ENCODE measurements at places on chromosomes 12 and 14.

GRCh38 chr12:89163918-89164317 lies 188.4 kb downstream of the DUSP6 start:
- DNase-seq, result no peak

DNA sequence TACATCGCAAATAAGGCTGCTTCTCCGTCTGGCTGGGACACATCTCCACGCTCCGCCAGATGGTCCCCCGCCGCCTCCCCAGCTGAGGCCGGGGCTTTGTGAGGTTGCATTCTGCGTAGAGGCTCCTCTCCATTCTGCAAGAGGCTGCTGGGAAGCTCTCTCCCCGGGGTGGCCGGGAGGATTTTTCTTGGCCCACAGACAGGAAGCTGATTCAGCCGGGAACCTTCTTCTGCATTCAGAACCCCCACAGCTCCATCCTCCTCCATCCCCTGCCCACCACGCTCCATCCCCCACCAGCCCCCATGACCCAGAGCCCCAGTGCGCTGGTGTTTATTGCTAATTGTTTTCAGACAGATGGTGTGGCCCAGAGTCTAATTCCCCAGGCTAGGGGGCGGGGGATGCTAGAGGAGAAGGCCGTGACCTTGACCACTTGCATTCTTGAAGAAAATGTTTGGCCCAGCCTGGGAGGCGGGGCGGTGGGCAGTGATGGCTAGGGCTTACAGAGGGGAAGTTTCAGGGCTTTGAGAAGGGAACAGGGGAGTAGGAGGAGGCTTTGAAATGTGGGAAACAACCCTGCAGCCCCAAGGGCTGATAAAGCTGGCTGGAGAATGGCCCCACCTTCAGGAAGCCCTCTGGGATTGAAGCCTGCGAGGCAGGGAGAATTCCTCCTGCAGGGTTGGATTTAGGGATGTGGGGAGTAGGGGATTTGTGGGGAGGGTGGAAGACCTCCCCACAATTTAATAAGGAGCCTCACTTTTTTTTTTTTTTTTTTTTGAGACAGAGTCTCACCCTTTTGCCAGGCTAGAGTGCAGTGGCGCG lies 88.5 kb upstream of the NCOR2 start:
- no peak for DNase-seq

- DNase-seq, result no peak
These were observed 135.1 kb downstream of the MON2 start for GRCh38 chr12:62601765-62602164.

- no peak for DNase-seq
These were observed 34.9 kb downstream of the AEBP2 start for GRCh38 chr12:19474147-19474546.

GRCh38 chr14:28589792-28590191 lies 176.8 kb upstream of the FOXG1 start:
- DNase-seq, result no peak

DNA sequence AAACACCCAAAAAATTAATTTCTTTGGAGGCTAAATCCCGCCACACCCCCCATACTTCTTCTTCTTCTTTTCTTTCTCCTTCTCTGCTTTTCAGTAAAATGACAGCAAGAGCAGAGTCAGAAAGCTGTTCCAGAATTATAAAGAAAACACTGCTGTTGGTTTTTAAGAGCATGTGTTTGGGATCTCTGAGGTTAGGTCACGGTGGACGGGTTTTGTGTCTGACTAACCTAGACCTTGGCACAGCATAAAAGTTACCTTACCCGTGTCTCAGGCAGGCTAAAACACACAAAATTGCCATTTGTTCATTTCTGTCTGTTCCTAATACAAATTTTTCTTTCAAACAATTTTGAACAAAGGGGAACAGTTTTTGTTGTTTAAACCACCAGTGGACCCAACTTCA lies 540.8 kb downstream of the NRXN3 start:
- DNase-seq, result no peak

DNA sequence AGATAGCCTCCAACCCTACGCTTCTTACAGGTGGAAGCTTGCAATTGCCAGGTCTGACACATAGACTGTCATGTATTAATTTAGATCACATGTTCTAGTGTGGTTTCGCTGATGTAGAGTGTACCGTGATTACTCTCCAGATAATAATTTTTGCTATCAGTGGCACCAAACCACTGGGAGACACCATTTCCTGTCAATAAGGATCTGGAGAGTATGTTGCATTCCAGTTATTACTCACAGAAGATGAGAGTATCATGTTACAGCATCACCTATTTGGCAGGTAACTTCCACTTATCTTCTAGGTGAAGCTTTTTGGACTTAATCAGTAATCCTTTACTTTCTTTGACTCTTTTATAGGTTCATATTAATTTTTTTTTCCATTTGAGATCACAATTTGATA lies 147.2 kb downstream of the HELB start:
- DNase-seq, result no peak

DNA sequence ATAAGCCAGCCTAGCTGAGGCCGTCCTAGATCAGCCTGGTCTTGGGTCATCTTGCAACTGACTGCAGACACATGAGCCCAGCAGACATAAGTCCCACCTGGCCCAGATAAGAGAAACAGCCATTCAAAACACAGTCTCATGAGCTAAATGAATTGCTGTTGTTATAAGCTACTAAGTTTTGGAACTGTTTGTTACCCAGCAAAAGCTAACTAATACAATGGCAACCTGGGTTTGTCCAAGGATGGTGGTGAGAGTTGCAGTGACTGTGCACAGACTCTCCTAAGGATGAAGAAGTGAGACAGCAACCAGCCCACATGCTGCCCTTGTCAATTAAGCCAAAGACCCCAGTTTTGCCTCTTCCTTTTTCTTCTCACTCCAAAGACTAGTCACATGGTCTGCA lies 22.2 kb upstream of the NUAK1 start:
- DNase-seq, result no peak

DNA sequence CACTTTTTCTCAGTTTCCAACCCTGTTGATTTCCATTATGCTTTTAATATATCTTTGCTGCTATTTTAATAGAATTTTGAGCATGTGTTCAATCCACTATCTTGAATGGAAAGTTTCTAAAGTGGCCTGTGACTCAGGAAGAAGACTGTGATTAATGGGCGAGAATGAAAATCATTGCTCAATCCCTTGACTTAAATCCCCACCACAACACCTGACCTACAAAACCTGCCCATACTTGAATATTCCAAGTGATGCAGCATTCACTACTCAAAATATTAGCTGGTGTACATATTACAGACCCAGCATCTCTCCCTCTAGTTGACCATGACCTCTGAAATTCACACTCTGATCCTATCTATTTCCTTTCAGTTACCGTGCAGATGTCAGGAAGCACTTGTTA lies 1.3 kb upstream of the OAS3 start:
- no peak for DNase-seq

DNA sequence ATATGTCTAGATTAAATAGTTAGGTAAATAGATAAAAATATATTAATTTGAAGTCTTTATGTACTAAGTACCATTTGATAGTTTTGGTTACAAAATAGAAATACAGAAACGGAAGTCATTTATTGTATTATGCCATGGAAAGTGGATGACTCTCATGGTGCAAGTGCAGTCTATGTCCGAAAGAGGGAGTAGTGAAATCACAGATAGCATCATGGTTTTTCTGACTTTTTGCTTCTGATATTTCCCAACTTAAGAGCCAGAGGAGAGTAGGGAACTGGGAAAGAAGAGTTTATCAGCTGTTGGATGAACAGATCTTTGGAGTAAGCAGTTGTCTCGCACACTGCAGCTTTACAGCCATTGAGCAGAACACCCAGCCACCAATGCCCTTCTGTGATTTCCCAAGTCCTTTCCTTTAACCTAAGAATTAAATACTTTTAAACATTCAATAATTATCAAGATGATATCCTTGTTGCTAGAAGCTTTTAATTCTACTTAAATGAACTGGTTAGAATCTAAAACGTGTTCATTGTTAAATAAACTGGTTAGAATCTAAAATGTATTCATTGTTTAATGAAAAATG lies 18.4 kb upstream of the SRGAP1 start:
- DNase-seq, result no peak

DNA sequence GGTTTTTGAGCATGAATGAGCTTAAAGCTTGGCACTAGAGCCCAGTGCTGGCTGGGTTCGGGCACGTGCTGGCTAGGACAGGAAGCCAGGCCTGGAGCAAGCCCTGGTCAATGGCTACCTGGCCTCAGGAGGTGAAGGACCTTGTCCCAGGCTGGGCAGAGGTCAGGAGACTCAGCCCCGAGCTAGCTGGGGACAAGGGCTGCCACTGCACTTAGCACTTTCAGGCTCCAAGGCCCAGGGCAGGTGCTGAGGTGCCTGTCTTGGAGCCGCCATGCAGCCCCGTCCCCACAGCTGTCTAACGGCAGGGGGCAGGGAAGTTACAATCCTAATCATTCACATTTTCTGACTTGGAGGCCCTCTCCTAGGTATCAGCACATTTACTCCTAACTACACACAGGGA lies 4.3 kb upstream of the AQP6 start:
- DNase-seq, result no peak

DNA sequence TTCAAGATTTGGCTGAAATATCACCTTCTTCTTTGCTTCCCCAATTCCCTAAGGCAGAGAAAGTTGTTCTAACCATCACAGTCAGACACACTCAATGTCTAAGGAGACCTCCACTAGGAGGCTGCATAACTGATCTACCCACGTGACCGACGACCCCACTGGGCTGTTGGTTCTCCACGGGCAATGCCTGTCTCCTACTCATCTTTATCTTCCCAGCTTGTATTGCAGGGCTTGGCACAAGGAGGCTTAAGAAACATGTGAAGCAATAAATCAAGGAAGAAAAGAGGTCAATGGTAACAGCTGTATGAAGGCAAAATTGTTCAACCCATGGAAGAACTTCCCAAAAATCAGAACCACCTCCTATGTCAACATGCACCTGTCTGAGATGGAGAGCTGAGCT lies 27.1 kb downstream of the NT5DC3 start:
- no peak for DNase-seq

DNA sequence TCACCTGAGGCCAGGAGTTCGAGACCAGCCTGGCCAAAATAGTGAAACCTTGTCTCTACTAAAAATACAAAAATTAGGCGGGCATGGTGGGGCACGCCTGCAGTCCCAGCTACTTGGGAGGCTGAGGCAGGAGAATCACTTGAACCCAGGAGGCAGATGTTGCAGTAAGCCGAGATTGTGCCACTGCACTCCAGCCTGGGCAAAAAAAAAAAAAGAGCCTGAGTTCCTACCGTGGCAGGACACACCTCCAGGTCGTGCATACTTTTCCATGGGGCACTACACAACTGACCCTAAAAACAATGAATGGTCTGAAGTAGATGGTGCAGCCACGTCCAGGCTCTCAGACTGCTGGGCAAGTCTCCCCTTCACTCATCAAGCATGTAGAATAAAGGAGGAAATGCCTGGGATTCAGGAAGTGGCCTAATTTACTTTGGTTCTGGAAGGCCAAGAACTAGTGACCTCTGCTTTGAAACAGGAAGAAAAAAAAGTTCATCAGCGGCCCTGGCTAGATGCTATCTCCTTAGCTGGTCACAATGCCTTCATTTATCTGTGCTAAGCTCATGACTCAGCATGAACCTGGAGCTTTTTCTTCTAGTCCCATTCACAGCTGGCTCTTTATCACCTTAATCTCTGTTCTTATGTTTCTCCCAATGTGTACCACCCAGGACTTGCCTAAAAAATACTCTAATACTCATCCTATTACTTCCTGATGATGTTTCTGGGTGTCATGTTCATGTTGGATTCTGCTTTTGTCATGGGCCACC lies 55.8 kb upstream of the OR6J1 start:
- no peak for DNase-seq

- no peak for DNase-seq
These were observed 76.5 kb upstream of the GRIN2B start for GRCh38 chr12:14057895-14058294.

DNA sequence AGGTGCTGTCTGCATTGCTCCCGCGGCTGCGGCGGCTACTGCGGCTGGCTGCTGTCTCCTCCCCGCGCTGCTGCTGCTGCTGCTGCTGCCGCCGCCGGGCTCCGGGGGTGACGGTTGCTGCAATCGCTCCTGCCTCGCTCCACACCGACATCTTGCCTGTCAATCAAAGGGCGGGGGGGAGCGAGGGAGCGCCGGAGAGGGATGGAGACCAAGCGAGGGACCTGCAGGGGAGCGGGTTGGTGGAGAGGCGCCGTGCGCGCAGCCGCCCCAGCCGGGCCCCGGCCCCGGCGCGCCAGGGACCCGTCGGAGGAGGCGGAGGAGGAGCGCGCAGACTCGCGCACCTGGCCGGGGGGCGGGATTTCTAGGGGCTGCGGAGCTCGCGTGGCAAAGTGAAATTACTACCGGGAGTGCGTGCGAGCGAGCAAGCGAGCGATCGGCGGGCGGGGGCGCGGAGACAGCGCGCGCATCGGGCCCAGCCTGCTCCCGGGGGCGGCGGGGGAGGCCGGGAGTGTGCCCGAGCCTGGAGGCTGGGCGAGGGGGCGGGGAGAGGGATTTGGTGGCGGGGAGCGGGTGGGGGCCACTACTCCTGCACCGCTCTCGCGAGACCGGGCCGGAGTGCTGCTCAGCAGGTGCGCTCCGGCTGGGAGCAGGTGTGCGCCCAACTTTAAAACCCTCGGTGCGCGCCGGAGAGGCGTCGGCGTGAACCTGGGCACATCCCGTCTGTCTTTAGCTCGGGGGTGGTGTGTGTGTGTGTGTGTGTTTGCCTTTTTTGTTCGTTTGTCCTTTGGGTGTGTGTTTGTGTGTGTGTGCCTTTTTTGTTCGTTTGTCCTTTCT lies at the start of gene KSR2:
TSS of gene KSR2 (minus strand) at position 165 of the 834 bp plus-strand sequence. CDS start 735 bp downstream, outside the sequence.
- peak; percentile 57 for DNase-seq

GRCh38 chr14:34252227-34252626 lies 209.8 kb downstream of the SPTSSA start:
- DNase-seq, result no peak

DNA sequence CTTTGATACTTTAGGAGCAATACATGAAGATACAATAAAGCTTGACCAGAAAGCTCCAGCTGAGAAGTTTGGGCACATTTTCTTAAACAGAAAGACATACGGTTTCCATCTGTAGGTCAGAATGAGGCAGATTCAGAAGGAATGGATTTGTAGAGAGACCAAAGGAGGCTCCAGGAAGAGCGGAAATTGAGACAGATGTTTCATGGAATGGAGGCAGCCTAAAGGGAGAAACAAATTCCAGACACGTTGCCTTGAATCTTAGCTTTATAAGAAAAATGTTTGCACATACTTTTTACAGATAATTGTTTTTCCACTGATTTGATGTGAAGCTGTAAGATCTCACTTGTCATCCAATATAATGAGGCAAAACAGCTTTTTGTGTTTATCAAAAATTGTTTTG lies 24.8 kb downstream of the EPYC start:
- DNase-seq, result no peak

GRCh38 chr12:25830456-25830855 lies 128.0 kb upstream of the RASSF8 start:
- DNase-seq, result no peak

GRCh38 chr14:34693228-34693939 lies 21.0 kb downstream of the CFL2 start:
- peak; percentile 13 for DNase-seq

DNA sequence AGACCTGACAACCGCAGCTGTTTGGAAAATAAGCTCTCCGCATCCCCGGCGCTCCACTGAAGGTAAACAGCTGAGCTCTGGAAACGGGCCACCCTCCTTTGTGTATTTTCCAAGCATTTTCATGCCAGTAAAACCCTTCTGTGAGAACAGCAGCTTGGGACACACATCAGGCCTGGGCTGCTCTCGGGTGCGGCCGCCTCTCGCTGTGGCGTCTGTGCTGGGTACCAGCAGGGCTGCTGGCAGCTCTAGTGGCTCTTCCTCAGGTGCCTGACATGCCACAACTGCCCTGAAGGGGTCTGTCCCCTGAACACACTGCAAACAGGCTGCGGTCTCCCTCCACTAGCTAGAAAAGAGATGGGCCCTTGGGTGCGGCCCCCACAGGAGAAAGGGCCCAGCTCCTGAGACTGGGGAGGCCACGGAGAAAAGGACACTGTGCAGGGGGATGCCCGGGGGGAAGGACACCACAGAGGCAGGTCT lies 96.3 kb downstream of the ITPK1 start:
- DNase-seq, result no peak

- DNase-seq, result peak; percentile 79
These were observed 8.1 kb upstream of the EIF2S3B start for GRCh38 chr12:10497602-10498001.

All from stimulated activated naive CD8-positive, alpha-beta T cell treated with anti-CD3 and anti-CD28 coated beads, Interleukin-15, Interleukin-2, amounts not matched to agents 100 U/mL and 50 U/mL, for 24 hours (primary cell).